ENCODE measurements at places on chromosomes 3 and 15.

DNA sequence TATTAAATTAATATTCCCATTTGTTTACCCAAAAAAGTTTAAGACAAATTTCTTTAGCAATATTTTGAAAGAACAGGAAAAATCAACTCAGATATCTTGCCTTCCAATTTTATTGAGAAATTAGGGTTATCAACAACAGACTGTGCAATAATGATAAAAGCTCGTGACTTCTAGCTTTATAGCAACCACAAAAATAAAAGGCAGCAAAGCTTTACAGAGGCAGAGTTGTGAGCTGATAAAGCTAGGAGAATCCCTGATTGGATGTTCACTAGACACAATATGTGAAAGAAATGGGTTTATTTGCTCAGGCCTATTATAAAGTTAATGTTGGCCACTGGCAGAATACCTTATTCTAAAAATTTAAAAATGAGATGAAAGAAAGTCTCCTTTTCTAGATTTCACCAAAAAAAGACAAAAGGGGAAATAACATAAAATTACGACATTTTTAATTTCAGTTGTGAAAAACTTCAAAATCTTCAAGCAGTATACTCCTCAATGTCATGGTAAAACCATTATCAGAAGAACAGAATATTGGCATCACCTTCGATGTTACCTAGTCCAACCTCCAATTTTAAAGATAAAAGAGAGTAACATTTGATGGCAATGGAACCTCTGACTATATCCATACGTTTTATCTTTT is 2.8 kb downstream of the VPS13C start:
- DNase-seq: no peak

DNA sequence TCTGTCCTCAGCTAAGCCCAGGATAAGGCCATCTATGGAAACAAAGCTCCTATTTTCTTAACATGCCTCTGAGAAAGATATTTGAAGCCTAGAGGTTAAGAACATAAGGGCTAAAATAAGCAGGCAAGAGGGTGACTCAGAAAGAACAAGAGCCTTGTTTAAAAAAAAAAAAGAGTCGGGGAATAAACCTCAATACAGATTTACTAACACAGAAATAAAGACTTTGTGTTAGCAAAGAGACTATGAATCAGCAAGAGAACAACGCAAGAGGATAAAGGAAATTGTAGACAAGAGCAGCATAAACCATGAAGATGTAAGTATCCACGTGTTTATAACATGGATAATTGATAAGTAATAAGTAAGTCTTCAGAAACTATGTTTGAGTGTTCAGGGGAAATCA is 36.0 kb downstream of the RAB27A start:
- no peak for DNase-seq

GRCh38 chr3:72311425-72311824 is 526.5 kb upstream of the PROK2 start:
- no peak for DNase-seq

GRCh38 chr3:147038481-147038880 is 367.9 kb downstream of the ZIC4 start:
- no peak for DNase-seq

DNA sequence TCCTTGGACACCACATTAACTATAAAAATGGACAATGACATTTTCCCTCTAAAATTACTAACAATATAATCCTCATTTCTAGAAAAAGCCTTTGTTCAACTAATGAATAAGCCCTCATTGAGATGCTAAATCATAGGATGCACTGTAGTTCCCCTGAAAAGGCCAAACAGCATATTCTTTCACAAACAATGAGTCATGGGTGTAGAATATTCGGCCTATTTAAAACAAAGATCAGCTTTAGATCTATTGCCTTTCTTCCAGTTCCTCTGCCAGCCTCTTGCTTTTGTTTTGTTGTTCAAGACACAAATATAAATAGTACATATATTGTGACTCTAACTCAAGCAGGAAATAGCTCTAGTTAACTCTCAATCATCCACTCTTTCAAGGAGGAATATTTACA is 82.5 kb downstream of the ADAM10 start:
- no peak for DNase-seq

DNA sequence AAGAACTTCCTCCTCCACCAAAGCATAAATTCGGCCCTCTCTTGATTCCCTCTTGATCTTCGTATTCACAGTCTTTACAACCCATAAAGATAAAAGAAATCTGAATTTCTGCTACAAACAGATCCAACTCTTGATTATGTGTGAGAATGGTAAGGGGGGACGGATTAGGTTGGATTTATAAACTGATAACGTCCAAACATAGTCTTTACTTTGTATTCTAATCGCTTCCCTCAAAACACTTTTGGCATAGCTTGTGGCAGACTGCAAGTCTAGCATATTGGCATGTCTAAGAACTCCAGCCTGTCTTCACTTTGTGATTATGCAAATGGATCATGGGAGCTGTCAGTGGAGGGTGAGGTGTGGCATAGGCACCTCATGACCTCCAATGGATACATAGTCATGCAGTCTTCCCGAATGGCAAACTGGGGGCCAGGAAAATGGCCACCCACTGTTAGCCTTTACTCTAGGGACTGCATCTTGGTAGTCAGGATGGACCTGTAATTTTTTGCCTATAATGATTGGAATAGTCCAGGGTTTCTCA is 24.3 kb upstream of the GPR171 start:
- DNase-seq: no peak

DNA sequence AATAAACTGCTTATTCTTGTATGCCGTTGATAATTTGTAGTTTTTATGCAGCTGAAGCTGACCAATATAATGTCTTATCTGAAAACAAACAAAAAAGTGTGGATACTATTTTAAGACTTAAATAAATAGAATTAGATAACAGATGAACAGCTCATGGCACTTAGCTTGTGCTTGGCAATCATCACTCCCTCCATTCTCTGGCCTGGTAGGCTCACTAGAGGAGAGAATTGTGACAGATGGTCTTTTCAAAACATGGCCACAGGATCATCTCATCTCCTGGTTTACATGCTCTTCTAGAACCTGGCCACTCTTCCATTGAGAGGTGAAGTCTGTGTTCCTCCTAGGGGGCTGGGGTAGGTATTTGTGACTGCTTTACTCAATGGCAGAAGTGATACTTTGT is 58.4 kb upstream of the RBP1 start:
- no peak for DNase-seq

DNA sequence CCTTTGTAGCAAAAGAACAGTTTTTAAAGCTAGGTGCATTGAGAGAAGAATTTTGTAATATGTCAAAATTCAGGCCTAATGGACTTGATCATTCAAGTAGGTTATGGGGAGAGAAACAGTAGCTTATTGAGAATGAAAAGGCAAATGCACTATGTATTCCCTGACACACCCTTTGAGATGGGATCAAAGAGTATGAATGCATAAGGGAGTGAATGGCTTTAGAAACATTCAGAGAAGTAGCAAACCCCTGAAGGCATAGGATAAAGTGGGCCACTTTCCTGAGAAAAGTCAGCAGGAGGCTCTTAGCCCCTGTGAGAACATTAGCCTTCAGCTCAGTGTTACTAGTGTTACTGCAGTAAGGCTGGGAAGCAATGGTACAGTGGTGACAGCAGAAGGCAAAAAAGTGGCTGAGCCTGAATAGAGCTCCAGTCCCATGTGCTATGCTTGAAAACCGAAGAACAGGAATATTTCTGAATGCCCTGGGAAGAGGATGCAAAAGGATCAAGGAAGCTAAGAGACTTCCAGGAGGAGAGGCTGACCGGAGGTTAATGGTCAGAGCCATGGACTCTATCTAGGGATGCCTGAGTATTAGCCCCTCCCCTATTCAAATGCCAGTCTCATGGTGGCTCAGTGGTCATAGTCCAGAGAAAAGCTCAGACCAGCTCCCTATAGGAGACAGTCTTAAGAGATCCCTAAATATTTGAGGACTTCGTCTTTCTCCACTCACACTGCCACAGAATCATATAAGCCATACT is 218.2 kb upstream of the SGO1 start:
- DNase-seq: no peak

GRCh38 chr3:164748626-164749025 is 329.7 kb downstream of the SI start:
- no peak for DNase-seq

All from activated T-helper 9 cell treated with anti-CD3 and anti-CD28 coated beads, Interleukin-2, amount 50 U/mL, for 16 hours (primary cell).